ENCODE measurements at places on chromosomes 7 and 10.

- no peak for DNase-seq
Measured at GRCh38 chr7:76191783-76192240, 9.9 kb upstream of the SRRM3 start.

- no peak for DNase-seq
Measured at GRCh38 chr10:110865186-110865808, 6.4 kb upstream of the PDCD4 start.

DNA sequence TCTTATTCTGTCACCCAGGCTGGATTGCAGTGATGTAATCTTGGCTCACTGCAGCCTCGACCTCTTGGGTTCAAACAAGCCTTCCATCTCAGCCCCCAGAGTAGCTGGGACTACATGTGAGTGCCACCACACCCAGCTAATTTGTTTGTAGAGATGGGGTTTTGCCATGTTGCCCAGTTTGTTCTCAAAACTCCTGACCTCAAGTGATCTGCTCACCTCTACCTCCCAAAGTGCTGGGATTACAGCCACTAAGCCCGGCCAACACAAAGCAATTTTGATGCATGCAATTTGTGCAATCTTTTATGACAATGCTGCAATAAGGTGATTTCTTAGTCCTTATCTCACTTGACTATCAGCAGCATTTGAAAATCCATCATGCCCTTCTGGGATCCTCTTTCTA is 333.1 kb downstream of the FRMD4A start:
- no peak for DNase-seq

DNA sequence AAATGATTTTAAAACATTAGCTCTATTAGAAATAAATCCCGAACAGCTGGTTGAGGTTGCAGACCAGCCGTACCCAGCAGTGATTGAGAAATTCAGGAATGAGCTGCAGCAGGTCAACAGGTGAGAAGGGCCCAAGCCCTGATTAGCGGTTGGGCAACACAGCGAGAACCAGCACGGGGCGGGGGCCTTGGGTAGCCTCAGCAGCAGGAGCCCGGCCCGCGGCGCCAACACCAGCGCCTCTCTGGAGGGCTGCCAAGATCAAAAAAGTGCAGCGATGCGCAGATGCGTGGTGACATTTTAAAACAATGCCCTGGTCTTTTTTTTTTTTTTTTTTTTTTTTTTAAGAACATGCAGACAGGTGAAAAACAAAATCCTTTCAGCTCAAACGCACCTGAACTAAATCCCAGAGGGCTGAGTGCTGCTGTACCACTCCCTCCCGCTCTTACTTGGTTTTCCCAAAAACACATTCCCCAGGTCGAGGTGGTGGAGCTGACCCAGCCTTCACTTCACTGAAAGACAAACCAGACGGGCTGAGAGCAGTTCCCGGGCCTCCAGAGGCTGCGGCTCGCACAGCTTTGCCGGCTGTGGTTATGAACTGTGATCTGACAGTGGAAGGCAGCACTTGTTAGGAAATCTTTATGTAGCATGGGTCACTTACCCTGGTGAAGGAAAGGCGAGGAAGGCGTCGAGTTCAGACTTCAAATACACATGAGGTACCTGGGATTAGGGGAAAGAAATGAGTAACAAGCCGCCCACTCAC is 579.4 kb downstream of the SDK1 start:
- no peak for DNase-seq

DNA sequence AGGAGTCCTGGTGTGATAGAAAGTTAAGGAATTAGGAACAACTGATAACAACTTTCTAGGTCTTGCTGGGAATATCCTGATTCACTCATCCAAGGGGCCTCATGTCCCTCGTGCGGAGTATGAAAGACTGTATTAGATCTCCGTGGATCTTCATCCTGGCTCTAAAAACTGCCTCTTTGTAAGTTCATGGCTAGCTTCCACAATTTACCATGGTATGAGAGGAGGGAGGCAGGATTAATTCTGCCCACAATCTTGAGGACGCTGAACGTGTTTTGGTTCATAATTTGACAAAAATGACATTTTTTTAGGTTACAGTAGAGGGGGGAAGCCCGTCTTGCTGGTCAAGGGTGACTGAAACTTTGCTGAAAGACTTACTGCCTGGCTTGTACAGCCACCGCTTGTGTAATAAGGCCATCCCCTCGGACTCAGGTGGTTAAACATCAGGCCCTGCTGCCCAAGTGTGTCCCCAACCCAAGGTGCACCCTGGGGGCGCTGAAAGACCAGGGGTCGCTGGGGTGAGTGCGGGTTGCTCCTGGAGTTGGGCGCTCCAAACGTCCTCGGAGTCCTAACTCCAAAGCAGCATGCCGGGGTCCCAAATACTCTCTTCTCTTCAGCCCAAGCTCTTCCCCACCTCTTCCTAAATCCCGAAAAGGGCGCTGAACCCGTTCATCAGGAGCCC is 733 bp downstream of the HIBADH start:
- DNase-seq = peak; percentile 14

- DNase-seq = no peak
Measured at GRCh38 chr7:12222889-12223579, 11.9 kb downstream of the TMEM106B start.

- no peak for DNase-seq
Measured at GRCh38 chr7:150961510-150962289, 16.4 kb downstream of the KCNH2 start.
